ENCODE measurements at places on chromosomes 2 and 18.

DNA sequence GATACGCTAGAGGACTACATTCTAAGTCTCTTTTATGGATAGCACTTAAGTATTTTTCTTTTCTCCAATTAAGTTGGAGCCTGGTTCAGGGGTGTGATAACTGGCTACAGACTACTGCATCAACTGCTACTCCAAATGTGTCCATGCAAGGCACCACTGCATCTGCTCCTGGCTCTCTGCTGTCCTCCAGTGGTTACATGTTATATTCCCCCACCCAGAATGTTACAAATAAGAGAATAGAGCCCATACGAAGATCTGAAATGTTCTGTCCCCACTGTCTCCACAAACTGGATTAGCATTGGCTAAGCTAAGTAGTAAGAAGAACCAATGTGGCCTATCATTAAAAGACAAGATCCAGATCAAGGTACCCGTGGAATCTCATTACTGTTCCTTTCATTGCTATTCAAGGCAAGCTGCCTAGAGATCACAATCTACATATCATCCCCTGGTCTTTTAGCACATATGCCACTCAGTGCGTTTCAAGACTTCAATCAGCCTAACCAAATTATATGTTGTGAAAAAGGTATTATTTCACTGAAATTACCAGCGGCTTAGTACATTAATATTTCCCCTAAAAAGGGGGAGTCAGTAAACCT, 308.3 kb upstream of the SLC8A1 start:
- DNase-seq = peak; percentile 20

- peak; percentile 60 for DNase-seq
These were observed at the start of gene TSHZ1 for GRCh38 chr18:75210274-75211001. TSS of gene TSHZ1 (plus strand) at chr18:75210797. CDS start at chr18:75211877, 1,080 bp downstream.

DNA sequence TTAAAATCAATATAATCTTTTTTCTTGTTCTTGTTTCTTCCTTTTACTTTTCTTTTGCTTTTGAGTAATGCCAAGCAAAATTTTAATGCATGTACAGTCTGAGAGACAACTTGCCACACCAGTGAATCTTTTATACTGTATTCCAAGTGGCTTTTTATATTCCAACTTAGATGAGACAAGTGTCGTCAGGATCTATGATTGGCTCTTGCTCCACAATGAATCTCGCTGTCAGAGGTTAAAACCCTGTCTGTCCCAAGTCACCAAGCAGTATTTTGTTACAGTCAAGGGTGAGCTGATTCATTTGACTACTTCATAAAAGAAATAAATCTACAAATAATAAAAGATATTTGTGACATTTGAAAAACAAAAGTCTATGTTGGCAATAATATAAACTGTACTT, at the start of gene MSTN:
Gene MSTN, minus strand, starts transcription at position 129 of the 400 bp plus-strand sequence. CDS start 133 bp downstream, outside the sequence.
- no peak for DNase-seq

GRCh38 chr2:20365249-20365817, 14.7 kb upstream of the PUM2 start:
- peak; percentile 18 for DNase-seq

GRCh38 chr2:177584030-177584692, 191.6 kb downstream of the AGPS start:
- no peak for DNase-seq

GRCh38 chr2:142840436-142840835, 37.0 kb upstream of the KYNU start:
- no peak for DNase-seq

DNA sequence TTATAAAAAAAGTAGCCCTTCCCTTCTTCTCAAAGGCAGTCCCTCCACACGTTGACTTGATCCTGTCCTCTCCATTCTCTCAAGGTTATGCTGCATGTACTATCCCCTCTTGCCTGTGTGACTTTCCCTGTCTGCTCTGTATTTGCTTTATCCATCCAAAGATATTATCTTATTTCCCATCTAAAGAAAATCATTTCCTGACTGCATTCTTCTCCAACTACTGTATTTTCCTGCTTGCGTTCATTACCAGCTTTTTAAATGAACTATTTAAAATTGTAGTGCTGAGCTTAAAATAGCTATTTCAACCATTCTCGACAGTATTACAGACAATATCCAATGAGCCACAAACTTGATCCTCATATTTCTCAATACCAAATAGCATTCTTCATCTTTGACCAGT, 716.0 kb upstream of the REG3G start:
- DNase-seq = no peak

DNA sequence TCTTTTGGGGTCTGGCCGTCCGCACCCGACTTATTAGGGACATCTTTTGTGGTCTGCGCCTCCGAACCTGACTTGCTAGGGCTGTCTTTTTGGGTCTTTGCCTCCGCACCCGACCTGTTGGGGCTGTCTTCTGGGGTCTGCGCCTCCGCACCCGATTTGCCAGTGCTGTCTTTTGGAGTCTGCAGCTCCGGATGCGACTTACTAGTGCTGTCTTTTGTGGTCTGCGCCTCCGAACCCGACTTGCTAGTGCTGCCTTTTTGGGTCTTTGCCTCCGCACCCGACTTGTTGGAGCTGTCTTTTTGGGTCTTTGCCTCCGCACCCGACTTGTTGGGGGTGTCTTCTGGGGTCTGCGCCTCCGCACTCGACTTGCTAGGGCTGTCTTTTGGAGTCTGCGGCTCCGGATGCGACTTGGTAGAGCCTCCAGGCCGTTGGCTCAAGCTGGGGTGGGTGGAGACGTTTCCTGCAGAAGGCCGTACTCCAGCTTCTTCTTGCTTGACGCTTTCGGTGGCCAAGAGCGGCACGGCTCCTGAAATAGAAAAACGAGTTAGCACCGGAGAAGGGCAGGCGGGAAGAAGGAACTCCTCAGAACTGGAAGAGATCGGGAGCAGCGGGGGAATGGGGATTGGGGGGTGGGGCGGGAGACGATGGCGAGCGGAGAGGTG, 498 bp downstream of the TGOLN2 start:
- DNase-seq = peak; percentile 1

- DNase-seq = no peak
These were observed 561.9 kb upstream of the ID2 start for GRCh38 chr2:8119782-8120505.

- DNase-seq = no peak
These were observed 1.1 kb downstream of the GRP start for GRCh38 chr18:59220784-59221765.

- no peak for DNase-seq
These were observed 568 bp downstream of the TMEM131 start for GRCh38 chr2:97995026-97995733.

DNA sequence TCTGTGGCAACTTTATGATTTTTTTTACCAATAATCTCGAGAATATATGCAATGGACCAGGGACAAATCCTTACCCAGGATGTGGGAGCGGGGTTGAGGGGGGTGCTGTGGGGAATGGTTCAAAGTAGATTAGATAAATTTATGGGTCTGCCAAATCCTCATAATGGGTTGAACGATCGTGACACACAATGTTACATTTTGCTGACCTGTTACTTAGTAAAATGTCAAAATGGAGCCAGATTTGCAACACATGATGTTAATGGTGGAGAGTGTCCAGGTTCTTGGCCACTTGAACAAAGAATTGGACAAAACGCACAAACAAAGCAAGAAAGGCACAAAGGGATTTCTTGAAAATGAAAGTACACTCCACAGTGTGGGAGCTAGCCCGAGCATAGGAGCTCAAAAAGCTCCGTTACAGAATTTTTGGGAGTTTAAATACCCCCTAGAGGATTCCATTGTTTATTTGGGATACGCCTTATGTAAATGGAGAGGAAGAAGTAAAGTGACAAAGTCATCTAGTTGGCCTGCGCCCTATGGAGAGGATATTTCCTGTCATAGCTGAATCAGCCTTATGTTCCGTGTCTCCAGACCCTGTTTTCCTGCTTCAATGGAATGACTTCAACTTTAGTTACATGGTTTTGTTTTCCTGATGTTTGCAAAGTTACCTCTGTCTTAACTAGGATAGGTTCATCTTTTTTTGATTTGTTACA, 776.0 kb downstream of the DCC start:
- no peak for DNase-seq

DNA sequence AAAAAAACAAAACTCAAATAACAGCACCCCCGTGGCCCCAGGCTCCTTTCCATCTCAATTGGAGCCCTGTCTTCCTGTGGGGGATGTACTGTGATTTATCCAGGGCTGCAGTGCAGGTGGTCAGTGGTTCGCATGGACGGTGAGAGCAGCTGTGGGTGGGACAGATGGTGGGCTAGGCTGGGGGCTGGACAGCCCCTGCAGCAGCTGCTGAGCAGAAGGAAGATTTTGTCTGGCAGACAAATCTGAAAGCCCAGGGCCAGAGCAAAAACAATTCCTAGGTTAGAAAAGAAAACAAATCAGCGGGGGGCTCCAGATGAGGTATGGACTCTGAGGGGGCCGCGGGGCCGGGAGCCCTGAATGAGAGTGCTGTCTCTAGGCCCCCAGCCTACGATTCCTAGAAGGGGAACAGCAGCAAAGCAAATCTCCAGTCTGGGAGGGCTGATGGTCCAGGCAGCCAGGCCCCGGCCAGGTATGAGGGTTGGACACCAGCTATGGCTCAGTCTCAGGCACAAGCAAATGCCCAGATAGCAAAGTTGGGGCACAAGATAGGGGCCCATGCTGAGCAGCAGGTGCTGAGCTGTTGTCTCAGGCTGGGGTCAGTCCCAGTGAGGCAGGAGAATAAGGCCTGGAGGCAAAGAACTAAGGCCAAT, 45.4 kb downstream of the SOWAHC start:
- DNase-seq = no peak

DNA sequence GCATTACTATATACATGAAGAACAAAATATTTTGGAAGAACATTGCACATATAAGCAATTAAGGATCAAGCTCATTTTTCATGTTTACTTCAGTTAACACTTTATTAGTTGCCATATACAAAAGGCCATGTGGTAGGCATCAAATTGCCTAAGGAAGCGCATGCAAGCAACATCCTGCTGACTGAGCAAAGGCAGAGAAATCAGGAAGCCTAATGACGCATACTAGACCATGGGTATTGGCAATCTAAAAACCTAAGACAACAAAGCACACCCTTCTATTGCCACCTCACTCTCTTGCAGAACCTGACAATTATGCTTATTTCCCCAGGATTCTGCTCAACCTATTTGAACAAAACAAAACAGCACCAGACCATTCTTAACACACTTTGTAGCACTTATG, 171.9 kb downstream of the STK39 start:
- no peak for DNase-seq

GRCh38 chr2:181311837-181312236, 145.3 kb upstream of the ITGA4 start:
- no peak for DNase-seq

DNA sequence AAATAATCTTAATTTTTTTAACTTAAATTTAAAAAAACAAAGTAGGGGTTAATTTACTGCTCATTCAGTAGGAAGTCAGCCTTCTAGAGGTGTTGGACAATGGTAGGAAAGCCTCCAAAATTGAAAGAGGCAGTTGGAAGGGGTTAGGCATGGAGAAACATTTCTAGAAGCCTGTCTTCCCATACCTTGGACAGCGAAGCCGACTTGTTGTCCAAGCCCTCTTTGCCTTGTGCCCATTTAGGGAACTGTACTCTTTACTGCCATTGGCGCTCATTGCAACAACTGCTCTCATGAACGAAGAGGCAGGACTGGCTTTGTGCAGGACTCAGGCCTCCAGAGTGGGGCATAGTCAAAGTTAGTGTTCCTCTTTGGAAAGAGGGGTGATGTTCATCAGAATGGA, 333.3 kb downstream of the HRH4 start:
- no peak for DNase-seq

DNA sequence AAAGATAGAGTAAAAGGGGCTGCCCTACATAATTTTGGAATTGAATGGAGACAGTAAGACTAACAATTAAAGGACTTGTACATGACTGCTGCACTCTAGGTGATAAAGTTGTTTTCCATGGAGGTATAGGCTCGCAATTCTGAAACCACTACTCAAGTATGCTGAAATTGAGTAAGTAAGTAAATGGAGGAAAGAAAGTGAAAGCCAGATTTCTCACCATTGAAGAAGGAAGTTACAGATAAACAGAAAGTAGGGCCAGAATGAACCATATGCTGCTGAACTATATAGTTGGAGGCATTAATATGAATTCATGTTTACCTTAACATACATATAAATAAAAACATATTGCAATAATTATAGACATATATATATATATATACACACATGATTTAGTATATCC, 225.7 kb upstream of the ST6GAL2 start:
- DNase-seq = no peak

DNA sequence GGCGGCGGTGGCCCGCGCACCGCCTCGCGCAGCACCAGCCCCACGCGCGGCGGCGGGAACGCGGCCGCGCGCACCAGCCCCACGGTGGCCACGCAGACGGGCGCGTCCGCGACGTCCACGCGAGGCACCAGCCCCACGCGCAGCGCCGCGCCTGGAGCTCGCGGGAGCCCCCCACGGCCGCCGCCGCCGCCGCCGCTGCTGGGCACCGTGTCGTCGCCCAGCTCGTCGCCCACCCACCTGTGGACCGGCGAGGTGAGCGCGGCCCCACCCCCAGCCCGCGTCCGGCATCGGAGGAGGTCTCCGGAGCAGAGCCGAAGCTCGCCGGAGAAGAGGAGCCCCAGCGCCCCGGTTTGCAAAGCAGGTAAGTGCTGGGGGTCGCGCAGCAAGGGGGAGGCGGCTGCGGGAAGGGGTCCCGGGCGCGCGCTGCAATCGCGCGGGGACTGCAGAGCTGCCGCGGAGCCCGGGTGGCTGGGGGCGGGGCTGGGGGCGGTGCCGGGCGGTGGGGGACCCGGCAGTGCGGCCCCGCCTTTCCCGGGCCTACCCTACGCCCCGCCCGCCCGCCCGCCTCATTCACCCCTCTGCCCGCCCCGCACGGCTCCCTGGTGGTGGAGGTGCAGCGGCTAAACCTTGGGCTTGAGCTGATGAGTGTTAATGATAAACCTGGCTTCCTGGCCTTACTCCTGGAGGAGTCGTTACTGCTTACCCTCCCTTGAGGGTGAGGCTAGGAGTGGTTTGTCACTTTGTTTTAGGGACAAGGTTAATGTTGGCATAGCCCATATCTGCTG, 851 bp downstream of the FAM117B start:
- peak; percentile 12 for DNase-seq

DNA sequence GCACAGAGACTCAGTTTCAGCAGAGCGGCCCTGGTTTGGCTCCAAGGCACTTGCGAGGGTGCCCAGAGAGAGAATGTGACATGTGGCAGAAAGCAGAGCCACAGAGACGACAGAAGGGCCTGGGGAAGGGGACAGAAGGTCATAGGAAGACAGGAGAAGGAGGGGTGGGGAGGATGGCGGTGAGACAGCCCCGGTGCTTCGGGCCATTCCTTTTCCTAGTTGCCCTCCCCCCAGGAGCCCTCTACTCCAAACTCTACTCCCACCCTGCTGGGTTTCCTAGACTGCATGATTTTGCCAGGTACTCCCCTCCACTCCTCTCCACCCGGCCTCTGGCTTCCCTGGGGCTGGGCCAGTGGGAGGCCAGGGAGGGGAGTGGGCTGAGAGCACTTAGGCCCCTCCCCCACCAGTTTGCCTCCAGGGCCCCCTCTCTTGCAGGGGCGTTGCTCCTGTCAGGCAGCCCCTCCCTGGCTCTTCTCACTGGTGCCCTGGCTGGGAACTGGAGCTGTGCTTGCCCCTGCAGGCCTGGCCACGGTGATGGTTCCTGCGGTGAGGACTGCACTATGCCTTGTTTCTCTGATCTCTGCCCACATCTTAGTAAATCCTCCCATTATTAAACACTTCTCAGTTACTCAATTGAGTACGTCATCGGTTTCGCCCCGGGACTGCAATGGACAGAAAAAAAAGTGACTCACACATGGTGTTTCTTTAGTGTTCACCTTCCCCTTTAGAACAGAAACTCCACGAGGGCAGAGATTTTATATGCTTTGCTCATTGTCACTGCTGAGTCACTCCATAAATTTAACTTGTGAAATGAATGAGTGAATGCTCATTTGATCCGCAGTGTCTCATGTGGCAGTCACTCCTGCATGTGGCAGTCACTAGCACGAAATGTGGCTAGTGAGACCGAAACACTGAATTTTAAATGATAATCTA, 58.7 kb upstream of the SP3 start:
- peak; percentile 58 for DNase-seq

All from fibroblast of skin of left biceps (primary cell).